ENCODE measurements at places on chromosomes 6 and 20. TPM values are rescaled to one million over a fixed set of nuclear protein-coding genes. Genes with fewer than 3 reads are reported as not detected.

- no peak for DNase-seq
Observed at GRCh38 chr20:53524589-53525312, 68.9 kb downstream of the ZNF217 start.

GRCh38 chr6:31680226-31681134 lies at the start of gene LY6G5C:
LY6G5C (minus strand) TSS chr6:31681067; CDS start chr6:31680373, 694 bp downstream.
- peak; percentile 81 for DNase-seq

The EEF1A2 gene
- 1,033 TPM for total RNA-seq

DNA sequence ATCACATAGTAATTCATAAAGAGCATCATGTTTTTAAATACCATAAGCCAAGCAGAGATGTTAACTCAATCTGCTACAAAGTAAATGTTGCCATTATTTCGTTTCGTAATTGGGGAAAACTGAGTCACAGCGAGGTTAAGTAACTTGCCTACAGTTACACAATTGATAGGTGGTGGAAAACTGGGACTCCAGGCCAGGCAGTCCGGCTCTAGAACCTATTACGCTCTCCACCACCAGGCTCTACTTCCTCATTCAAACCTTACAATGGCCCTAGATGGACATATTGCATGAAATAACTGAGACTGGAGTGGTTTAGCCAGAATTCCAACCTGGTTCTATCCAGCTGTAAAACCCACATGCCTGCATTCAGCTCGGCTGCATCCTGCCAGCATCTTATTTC lies 58.2 kb downstream of the LINC00237 start:
- no peak for DNase-seq

The PGK2 gene
- not detected for total RNA-seq

DNA sequence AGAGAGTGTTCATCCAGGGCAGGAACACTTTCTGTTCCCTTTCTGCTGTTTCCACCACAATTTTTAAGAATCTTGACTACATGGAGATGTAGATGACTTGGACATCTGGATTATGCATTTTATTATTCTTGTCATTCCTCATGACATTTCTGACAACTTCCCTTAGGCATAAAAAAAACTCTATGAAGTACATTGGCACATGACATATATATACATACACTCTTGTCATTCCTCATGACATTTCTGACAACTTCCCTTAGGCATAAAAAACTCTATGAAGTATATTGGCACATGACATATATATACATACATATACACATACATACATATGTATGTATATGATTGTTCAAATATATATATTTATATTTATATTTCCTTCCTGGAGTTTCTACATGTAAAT lies 531.5 kb downstream of the COL12A1 start:
- DNase-seq: no peak

The OGFR gene
- total RNA-seq: 23.7 TPM

DNA sequence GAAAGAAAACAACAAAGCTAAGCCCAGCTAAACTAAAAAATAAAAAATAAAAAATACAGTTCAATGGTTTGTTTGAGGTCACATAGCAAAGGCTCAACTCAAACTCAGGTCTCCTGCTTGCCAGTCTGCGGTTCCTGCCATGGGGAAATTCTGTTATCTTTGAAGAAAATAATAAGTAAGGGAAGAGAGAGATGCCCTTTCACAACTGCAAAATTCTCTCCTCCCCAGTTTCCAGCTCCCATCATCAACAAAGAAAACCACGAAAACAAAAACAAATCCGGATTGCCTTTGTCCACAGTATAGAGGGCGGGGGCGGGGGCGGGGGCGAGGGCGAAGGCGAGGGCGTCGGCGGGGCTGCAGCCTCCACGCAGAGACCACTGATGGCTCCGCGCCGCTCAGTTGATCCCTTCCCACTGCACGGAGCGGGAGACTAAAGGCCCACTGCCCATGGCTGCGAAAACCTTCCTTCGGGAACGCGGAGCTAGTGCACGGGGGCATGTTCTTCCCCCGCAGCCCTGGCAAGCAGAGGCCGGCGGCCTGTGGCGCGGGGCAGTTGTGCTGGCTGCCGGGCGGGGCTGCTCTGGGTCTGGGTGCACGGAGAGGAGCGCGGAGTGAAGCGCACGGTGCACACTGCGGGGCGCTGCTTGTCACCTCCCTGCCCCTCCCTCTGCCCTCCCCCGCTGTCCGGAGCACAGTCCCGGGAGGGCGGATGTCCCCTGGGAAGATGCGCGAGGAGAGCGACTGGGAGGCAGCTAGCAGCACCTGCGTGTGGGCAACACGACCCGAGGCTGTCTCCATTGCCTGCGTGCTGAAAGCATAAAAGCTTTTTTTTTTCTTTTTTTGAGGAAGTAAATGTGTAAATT lies 54.1 kb upstream of the TPD52L1 start:
- DNase-seq: peak; percentile 86

DNA sequence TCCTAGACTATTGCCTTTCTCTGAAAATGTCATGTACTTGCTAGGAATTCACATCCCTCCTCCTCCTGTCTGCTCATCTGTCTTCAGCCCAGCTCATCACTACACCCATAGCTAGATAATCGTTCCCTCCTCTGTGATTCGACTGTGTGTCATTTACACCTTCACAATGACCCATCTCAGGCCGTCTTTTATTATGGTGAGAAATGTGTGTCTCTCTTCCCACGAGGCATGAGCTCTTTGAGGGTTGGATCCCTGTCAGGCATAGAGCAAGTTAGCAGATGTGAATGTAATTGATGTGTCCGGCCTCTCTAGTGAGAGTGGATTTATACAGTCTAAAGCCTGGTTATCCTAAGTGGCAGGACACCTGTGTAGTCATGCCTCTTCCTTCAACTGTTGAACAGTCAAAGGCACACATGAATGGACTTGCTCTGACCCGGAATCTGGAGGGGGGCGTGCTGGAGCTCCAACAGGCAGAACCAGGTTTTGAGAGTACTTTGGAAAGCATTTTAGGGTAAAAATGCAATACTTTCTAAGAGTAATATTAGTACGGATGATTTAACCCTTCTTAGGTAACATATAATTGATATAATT lies 182.1 kb downstream of the UTRN start:
- no peak for DNase-seq

The OPN5 gene
- not detected for total RNA-seq
